Stimulated activated CD8-positive, alpha-beta memory T cell treated with anti-CD3 and anti-CD28 coated beads, Interleukin-4, amount 100 ng/mL, for 4 hours (primary cell): ENCODE measurements at places on chromosomes 7 and 10.

GRCh38 chr10:110214371-110214826 lies 7.0 kb downstream of the MXI1 start:
- DNase-seq = no peak

DNA sequence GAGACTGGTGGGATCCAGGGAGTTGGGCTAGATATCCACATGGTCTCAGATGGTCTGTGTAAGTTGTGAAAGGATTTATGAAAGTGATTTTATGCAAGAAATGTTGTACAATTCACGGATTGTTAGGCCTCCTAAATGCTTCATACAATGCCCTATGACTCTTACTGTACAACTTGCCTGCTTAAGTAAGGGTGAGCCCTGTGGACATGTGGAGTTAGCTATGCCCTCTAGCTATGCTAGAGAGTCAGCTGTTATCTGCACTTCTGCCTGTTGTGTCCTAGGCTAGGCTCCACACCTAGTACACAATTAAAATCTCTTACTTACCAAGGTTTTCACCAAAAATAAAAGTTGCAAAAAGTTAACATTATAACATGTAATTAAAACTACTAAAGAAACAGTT lies 1.7 kb upstream of the CFAP43 start:
- DNase-seq = no peak

GRCh38 chr7:121334875-121335648 lies 6.3 kb downstream of the WNT16 start:
- no peak for DNase-seq

GRCh38 chr10:35300063-35300699 lies 36.1 kb upstream of the CCNY start:
- peak; percentile 1 for DNase-seq

- DNase-seq = no peak
Measured at GRCh38 chr7:104206841-104207240, 972 bp downstream of the ORC5 start.

DNA sequence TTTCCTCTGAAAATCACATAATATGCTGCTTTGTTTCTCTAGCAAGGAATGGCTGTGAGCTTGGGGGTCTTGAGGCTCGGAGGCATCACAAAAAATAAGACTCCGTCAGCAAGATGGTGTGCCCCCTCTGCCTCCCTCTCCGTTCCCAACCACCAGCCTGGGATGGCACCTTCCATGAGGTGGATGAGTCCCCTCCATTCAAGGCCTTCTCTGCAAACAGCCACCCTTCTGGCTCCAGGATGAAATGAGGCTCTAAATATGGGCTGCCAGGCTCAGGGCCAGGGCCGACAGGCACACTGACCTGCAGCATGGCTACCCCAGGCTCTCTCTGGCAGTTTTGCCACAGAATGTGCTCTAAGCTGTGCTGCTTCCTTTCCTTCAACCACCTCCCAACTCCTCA lies 521.5 kb downstream of the PTPRN2 start:
- no peak for DNase-seq
